M059J (cell line): ENCODE measurements at places on chromosomes 3 and 15. TPM values are rescaled to one million over a fixed set of nuclear protein-coding genes. Genes with fewer than 3 reads are reported as not detected.

GRCh38 chr3:45088543-45089358, 57.4 kb downstream of the CDCP1 start:
- DNase-seq = no peak

DNA sequence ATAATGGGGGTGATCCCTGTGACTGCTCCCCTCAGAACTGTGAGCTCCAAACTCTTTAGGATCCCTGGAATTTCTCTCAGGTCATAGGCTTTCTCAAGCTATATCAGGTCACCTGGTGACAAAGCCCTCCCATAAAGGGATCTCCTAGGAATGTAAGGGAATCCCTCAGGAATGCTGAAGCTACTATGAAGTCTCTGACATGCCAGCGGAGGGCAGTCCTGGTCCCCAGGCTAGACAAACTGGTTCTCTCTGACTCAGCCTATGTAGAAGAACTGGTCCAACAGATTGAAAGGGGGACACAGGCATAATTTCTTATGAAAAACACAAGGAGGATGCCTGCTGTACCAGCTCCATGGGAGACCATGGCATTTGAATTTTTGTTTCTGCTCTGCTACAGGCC, 6.7 kb downstream of the LPCAT4 start:
- DNase-seq = peak; percentile 27

DNA sequence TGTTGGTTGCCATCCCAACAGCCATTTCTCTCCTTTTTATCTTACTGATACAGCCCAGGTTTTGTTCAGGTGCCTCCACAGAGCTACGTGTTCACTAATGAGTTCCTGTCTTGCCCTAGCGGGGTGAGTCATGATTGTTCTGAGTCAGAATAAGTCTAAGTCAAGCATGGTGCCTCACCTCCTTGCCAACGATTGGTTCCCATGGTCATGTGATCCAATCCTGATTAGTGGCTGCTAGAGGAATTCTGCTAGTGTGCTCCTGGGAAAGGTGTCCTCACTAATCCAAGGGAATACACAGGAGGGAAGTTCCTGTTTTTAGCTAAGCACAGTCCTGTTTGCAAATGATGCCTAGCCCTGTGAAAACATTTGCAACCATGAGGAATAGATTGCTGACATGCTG, 99.8 kb downstream of the NSUN3 start:
- peak; percentile 97 for DNase-seq

Gene GOLGA6A
- total RNA-seq = not detected in 2 replicates

GRCh38 chr15:86125775-86126174, 46.1 kb downstream of the AGBL1 start:
- DNase-seq = no peak

GRCh38 chr3:12316253-12316652, 27.4 kb downstream of the PPARG start:
- peak; percentile 17 for DNase-seq

Gene ATP13A5
- total RNA-seq = not detected in 2 replicates

Gene ISLR
- not detected in 2 replicates for total RNA-seq

Gene LRRC57
- total RNA-seq = 14.8 and 16.8 TPM in 2 replicates

DNA sequence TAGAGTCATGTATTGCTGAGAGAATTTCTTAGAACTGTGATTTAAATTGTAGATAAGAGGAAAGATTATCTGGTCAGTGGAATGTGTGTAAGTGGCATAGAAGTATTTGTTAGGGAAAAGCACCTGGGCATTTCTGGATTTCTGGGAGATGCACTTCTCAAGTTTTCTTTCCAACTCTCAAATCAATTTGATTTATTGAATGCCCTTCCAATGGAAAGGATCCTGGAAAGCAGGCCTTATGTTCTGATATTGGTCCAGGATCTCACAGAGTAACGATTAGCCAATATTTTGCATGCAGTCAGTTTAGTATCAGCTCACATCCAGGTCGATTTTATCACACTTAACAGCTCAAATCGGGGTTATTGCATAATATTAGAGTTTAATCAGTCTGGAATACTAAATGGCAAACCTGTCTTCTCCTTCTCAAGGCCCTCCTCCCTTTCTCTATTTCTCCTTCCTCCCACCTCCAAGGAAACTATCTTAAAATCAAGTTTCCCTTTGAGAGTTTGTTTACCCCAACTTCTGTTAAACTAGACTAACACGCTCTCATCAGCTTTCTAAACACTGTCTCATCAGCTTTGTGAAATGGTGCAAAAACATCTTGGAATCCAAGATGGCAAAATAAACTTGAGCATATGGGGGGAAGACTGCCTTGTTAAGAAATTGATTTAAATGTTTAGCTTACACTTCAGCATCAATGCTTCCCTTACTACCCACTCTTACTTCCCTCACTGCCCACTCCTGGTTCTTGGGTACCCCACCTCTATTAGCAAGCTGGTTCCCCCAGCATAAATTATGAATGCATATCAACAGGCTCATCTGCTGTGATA, 9.5 kb downstream of the SOX2 start:
- no peak for DNase-seq

GRCh38 chr3:88312256-88312655, 162.5 kb downstream of the C3orf38 start:
- no peak for DNase-seq

Gene CLSTN2
- 3.9 and 7.6 TPM in 2 replicates for total RNA-seq

DNA sequence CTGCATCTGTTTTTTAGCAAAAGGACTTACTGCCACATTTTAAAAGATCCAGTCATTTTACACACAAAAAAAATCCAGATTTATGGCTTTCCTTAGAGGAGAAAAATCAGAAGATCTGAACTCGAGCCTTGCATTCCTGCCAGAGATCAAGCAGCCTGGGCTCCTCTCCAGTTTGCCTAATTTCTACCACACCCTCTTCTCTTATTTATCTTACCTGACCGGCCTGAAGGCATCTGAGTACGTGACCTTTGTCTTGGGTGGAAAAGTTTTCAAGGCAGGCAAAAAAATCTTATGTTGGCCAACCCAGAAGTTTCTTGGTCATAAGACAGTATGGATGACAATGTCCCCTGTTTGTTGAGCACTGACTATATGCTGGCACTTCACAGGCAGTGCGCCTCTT, 60.3 kb downstream of the CHRD start:
- DNase-seq = no peak

DNA sequence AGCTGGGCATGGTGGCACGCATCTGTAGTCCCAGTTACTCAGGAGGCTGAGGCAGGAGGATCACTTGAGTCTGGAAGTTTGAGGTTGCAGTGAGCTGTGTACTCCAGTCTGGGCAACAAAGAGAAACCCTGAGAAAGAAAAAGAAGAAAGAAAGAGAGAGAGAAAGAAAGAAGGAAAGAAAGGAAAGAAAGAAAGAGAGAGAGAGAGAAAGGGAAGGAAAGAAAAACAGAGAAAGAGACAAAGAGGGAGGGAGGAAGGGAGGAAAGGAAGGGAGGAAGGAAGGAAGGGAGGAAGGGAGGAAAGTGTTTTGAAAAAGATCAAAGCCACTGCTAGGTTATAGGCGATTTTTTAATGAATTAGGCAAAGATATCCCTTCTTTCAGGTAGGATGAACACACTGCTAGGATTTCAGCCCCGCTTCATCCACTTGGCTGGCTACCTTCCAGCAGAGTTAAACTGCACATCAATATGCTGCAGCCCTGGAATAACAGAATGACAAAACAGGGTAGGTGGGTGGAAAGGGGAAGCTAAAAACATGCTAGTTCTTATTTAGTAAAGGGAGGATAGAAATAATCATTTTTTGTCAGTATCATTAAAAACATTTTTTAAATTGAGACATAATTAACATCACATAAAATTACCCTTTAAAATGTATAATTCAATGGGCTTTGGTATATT, 12.8 kb upstream of the PPARG start:
- no peak for DNase-seq

DNA sequence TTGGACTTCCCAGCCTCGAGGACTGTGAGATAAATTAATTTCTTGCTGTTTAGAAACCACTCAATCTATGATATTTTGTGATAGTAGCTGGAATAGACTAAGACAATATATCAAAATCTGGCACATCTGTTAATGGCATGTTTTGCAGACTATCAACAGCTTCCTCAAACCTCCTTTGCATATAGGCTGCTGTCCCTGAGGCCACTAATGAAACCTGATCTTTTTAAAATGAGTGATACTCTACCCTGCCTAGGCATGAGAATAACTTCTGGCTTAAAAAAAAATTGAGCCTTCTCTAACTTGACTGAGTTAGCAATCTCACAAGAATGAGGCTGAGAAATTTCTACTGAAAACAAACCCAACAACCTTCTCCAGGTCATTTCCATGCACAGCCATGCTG, 176.0 kb upstream of the CRBN start:
- no peak for DNase-seq

DNA sequence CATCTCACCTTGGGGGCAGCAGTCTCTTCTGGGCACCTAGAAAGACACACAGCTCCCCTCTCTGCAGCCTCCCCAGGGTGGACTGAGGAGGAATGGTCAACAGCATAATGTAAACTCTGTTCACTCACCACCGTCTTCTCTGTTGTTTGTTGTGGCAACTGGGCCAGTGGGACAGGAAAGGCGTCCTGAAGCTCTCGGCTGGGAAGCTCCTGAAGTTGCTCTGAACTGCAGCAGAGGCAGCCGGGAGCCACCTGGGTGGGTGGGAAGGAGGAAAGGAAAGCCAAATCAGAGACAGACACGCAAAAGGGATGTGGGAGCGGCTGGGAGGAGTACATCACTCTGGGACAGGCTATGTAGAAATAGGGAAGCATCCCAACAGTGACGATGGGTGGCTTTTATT, 52.7 kb downstream of the MYLK start:
- DNase-seq = no peak

DNA sequence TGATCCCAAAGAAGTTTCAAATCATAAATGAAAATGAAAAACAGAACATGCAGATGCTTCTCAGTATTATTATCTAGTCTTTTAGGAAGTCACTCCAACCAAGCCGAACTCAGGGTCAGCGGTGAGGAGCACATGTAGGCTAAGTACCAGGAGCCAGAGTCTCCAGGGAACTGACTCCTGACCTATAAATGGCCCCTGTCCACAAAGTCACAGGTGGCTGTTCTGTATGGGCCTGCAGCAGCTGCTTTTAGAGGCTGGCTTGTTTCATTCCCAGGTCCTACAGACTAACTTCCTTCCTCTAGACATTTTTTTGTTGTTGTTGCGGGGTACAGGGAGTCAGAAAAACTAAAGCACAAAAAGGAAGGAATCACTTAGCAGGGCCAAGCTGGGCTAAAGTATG, 54.6 kb downstream of the DAPK2 start:
- DNase-seq = no peak

GRCh38 chr15:74109713-74110112, 20.7 kb upstream of the ISLR2 start:
- DNase-seq = no peak

Gene APOD
- not detected in 2 replicates for total RNA-seq

GRCh38 chr3:5019411-5020241, 40.4 kb downstream of the BHLHE40 start:
- DNase-seq = no peak

DNA sequence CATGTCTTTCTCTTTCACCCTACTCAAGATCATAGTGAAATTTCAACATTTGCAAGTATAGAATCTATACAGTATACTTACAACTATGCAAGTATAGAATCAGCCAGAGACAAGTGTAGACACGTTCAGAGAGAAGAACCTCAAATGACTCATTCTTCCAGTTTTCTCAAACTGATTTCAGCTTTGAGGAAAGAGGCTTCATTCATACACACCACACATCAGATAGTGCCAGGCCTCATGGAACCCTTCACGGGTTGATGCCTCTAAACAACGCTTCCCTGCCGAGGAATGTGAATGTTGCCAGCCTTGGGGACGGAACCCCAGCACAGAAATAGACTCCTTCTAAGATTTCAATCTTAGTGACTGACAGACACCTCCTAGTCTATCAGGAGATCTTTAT, 135.7 kb downstream of the FOXP1 start:
- DNase-seq = no peak

DNA sequence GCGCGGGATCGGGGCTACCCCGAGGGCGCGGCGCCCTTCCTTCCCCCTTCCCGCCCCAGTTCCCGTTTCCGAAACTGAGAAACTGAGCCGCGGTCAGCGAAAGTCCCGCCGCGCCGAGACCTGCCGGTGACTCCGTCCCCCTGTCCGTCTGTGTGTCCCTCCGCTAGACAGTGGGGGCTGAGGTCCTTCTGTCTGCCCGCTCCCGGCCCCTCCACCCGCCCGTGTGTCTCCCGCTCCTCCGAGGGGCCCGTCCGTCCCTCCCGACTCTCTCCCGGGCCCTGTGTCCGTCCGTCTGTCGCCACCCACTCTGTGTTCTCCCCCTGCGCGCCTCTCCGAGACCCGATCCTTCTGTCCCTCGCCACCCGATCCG, 426 bp downstream of the PRKCD start:
- DNase-seq = no peak
